ENCODE measurements at places on chromosomes 12 and 14.

- DNase-seq: no peak
These were observed 38.3 kb downstream of the TTC7B start for GRCh38 chr14:90777830-90778485.

- no peak for DNase-seq
These were observed 84.1 kb upstream of the TMTC1 start for GRCh38 chr12:29867823-29868222.

DNA sequence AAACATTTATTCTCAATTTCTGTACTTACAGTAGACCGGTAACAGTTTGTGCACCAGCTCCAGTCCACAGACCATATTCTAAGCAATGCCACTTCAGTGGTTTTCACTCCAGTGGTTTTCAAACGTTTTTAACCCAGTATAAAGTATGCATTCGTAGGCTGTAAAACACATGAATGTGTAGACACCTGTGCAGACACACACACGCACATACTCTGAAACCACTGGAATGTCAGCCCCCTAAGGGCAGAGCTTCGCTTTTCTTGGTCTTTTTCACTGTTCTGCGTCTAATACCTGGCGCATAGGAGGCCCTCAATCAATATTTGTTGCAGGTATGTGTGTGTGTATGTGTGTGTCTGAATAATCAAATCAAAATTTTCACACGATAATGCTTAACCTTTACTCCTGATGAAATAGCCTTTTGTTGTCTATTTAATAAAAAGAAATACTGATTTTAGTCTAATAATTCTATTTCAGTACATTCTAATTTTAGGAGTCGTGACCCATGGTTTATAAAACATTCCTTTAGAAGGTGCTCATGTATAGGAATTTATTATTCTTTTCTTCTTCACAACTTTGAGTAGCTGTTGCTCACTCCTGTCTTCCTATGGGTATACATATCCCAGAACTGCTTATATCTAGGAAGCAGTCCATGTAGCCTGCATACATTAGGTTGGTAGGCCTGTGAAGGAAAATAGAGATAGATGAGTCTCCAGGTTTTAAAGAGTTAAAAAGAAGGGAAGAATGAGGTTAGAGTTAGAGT is 73.6 kb upstream of the REP15 start:
- DNase-seq: no peak

DNA sequence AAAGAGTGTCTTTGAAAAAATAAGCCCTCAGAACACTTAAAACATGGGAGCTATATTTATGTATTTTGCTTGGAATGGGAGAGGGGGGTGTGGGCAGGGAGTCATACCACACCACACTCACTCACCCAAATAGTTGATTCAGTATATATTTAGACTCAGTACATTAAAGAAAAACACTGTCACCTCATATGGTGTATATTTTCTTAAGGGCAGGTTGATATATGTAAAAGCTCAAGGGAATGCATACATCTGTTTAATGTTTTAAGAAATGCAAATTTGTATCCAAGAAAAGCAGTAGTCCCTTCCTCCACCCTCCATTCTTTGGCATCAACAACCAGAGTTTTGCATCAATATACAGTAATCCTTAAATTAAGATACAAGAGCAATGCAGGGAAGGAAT is 1.4 kb downstream of the NFYB start:
- DNase-seq: no peak

- DNase-seq: no peak
These were observed 119.5 kb downstream of the CRACR2A start for GRCh38 chr12:3633396-3633795.

DNA sequence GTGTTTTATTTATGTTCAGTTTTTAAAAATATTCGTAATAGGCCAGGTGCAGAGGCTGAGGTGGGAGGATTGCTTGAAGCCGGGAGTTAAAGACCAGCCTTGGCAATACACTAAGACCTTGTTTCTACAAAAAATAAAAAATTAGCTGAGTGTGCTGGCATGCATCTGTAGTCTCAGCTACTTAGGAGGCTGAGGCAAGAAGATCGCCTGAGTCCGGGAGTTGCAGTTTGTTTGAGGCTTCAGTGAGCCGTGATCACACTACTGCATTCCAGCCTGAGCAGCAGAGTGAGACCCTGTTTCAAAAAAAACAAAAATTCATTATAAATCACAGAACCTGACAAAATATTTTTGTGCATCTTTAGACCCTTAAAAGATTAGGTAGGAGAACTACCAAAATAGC is 240.1 kb upstream of the ARHGAP5 start:
- DNase-seq: no peak

DNA sequence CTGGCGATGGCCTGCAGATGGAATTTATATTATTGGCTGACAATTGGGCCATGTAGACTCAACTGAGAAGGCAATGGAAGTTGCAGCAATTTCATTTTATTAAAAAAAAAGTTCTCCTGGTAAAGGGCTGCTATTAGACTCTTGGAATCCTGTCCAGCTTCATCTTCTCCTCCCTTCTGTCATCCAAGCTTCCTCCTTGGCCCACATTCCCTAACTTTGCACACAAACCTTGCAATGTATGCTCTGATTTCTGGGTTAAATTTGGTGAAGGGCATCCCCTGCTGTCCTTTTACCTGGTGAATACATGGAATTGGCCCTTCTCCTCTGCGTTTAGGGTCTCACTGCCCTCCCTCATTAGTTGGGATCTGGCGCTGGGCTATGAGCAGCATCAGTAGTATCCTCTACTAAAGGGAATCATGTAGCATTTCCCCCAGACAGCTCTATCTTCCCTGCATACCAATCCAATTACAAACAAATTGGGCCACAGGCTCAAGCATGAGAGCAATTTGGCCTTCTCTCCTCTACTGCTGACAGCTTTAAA is 336.9 kb downstream of the BMP4 start:
- DNase-seq: no peak

DNA sequence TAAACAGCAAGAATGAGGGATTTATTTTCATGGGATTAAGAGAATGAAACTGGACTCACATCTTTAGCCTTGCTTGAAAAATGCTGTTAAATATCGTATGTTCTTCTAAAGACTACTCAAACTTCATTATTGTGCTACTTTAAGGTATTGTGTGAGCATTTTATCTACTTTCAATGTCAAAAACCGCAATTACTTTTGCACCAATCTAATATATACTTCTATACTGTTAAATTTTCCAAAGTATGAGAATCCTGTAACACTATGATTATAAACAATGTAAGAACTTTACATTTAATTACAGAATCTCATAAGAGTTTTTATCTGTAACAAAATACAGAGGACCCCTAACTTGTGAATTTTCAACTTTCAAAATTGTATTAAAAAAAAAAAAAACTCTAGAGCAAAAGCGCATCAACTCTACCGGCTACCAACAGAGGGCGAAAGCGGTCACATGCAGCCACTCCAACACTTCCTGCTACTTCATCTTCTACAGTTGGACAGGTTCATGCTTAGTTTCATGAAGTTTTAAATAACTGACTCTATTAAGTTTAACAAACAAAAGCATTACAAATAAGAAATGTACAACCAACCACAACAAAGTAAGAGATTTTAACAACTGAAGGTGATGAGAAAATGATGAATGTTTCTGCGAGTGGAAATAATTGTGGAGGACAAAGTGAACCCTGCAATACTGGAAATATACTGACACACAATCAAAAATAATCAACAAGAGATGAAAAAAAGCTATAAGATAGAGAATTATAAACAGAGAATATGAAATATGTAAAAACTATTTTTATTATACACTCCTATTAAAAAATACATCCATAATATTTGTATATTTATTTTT is 210.9 kb downstream of the MED13L start:
- peak; percentile 9 for DNase-seq

GRCh38 chr14:74892745-74893144 is 11.0 kb downstream of the DLST start:
- DNase-seq: no peak

GRCh38 chr14:89630101-89630829 is 213.2 kb upstream of the FOXN3 start:
- no peak for DNase-seq

- no peak for DNase-seq
These were observed 363.2 kb upstream of the DDHD1 start for GRCh38 chr14:53516261-53516774.

GRCh38 chr12:18589316-18589715 is 148.5 kb downstream of the PLCZ1 start:
- no peak for DNase-seq

- DNase-seq: no peak
These were observed 250.3 kb downstream of the SPTSSA start for GRCh38 chr14:34211732-34212131.

- no peak for DNase-seq
These were observed 110.1 kb downstream of the EML5 start for GRCh38 chr14:88682495-88683114.

- DNase-seq: no peak
These were observed 227.8 kb downstream of the ZFP36L1 start for GRCh38 chr14:68564826-68565759.

DNA sequence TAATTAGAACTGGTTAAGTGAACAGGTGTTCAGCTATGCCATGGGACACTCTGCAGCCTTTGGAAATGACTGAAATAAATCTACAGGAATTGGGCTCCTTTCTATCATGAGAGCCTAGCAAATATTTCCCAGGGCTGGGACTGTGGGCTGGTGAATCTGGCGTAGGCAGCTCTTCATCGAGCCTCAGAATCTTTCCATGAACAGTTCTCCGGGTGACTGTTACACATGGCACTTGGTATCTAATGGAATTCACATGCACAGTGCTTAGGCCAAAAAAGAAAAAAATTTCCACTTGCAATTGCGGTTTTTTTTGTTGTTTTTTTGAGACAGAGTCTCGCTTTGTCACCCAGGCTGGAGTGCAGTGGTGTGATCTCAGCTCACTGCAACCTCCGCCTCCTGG is 32.1 kb downstream of the PRKAB1 start:
- DNase-seq: no peak

DNA sequence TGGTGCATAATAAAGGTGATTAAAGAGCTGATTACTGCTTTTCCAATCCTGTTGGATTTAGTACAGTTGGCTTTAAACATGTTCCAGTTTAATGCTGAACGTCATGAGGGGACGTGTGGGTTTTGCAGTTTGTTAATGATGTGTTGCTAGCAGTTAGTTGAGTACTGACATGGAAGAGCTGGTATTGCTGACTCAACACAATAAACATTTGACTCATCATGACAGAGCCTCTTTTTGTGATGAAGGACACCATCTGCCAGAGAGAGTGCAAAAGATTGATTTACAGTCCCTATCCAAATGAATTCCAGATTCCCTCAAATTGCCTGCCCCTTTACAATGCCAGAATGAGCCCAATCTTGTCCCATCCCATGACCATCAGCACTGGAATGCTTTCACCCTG is 346.2 kb upstream of the PRICKLE1 start:
- no peak for DNase-seq

- DNase-seq: no peak
These were observed 134.1 kb downstream of the TPH2 start for GRCh38 chr12:72072592-72073212.

DNA sequence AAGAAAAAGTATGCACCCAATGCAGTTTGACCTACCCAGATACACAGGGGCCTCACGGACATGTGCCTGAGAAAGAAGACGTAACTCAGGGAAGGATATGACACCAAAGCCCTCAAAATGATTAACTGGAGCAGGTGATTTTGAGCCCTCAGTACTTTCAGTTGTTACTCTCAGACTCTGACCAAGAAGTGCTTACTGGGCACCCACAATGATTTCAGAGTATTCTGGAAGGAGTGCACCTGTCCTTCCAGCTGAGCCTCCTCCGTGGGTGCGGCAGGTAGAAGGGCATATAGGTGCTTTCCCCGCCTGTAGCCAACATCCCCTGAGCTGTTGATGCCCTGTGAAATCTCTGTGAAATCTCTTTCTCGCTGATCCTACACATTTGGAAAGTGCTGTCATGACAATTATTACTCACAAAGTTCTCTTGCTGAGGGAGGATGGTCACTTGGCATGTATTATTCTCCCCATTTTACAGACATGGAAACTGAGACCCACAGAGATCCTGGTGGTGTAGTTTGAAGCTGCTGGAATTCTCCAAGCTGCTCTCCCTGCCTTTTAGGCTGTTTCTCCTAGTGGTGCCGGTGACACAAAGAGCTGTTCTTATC is 154.3 kb upstream of the CCND2 start:
- DNase-seq: no peak

- DNase-seq: no peak
These were observed 131.1 kb downstream of the CACNA1C start for GRCh38 chr12:2183556-2184541.

DNA sequence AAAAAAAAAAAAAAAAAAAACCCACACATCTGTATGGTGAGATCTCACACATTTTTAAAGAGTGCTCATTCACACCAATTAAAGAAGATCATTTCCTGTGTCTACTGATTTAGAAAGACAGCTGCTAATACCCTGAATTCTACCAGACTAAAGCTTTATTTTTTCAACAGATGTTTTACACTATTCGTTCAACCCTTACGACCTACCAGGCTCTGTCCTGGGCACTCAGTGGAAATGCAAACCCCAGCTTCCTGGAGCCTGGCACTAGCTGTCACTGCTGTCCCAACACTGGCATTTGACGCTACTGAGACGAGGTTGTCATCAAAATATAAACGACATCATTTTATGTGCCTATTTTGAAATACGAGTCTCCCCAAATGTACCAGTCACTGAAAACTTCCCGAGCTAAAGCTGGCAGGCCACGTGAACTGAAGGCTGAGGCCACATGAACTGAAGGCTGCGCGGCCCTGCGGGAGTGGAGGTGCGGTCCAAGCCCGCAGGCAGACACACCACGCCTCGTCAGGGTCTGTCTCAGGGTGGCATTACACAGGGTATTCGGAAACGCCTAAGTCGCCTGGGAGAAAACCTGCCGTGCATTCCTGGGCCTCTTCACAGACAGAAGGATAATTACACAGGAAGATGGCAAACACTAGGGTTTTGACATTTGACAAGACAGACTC is 27.2 kb downstream of the SLC15A4 start:
- no peak for DNase-seq
